Liver (tissue), 10 donors: ENCODE measurements at places on chromosomes 12 and 14. TPM values are rescaled to one million over a fixed set of nuclear protein-coding genes. Genes with fewer than 3 reads are reported as not detected.

- DNase-seq, result no peak
Measured at GRCh38 chr12:51174501-51174900, 1.6 kb upstream of the TFCP2 start.

Gene NT5DC3
- total RNA-seq, result 9.0 TPM

DNA sequence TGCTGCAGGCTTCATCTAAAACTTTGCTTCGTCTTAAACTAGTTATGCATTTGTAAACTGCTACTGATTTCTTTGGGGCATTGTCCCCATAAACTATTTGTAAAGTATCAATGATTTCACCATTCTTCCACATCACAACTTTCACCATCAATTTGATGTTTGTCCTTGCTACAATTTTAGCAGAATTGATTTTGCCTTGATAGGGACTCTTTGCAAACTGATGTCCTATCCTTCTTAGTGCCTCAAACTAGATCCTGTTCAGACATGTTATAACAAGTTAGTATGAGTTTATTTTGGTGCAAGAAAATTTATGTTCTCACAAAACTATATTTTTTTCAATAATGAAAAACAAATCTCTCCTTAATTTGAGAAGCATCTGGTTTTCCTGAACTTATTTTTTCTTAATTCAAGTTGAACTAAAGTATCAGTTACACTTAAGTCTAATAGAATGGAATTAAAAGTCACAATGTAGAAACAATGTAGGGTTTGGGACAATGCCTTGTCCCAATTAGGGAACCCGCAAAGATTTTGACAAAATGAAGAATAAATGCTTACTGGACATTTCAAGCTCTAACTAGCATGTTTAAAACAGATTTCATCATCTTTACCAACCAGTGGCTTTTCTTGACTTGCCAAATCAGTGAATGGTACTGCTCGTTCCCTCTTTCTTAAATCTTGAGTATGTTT is 10.1 kb upstream of the ARID4A start:
- DNase-seq, result no peak

Gene SMCO2
- not detected for total RNA-seq

GRCh38 chr14:25351269-25351668 is 301.3 kb upstream of the STXBP6 start:
- DNase-seq, result no peak

DNA sequence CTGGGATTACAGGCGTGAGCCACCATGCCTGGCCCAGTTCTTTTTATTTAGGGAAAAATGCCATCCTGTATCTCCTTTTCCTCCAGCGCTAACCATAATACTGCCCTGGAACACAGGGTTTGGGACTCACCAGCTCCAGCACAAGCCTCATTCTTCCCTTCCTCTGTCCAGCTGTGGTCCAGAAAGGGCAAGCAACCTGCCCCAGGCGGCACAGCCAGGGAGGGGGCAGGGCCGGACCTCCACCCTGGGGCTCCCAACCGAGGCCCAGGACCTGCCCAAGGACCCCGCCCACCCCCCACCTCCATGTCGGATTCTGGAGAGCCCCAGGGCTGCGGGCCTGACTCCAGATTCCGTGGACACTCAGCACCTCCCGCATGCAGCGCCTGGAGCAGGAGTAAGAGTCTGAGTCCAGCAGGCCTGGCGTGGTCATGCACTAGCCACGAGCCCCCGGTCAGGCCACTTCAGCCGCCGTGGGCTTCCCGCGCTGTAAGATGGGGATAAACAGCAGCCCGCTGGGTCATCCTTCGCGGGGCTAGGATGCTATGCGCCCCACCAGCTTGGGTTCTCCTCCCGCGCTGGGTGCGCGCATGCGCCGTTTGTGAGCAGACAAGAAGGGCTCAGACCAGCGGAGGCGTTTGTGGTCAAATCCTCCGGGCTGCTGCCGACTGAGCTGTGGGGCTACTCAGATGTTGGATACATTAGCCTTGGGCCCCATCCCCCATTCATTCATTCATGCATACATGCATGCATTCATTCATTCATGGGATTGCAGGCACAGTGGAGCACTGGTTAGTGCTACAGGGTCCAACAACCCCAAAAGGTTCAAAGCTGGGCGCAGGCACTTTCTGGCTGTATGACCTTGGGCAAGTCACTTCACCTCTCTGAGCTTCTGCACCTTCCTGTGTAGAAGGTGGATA is 16.3 kb downstream of the TMEM119 start:
- DNase-seq, result no peak

DNA sequence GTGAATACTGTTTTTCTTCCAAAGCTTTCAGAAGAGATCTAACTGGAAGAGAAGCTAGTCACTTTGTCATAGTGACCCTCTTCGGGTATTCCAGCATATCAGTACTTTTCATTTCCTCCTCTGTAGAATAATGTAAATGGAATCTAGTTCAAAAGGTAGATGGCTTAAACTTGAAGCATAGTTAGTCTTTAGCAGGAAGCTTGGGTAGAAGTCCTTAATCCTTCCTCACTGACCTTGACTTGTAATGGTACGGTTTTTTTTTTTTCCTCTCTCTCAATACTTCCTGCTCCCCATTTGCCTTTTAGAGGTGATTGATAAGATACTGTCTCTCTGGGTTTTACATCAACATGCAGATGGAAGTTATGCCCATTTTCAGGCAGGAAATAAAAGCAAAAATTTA is 1.7 kb downstream of the FBXO34 start:
- no peak for DNase-seq

Gene AJUBA
- 15.9 TPM for total RNA-seq

Gene ATP6V1D
- 35.8 TPM for total RNA-seq

DNA sequence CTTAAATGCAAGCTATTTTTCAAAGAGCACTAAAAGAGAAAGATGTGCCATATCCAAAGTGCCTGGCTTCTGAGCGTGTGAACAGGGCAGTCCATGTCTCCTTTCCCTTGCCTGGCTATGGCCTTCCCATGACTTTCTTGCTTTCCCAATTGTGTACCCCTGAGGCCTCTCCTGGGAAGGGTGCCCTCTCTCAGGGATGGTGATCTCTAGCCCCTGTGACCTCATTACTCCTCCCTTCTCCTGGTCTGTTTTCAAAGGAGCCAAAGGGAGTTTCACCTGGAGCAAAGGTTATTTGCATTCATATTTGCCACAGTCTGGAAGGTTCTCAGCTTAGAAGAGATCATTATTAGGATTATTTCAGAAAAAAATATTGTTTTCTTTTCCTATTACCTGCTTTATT is 429.4 kb upstream of the TMTC1 start:
- DNase-seq, result no peak

DNA sequence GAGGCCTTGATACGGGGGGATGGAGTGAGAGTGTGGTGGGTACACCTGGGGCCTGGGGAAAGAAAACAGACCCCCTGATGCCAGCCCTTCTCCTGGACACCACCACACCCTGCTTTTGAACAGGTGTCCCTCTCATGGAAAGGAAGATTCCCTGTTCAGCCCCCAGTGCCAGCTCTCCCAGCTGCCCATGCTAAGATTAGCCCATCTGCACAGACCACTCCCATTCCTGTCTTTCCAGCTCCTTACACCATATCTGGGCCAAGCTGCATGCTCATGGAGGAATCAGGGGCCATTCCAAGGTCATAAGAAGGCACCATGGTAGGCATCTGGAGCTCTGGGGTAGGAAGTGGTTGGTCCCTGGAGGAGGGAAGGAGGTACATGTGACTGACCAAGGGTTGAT is 9.6 kb downstream of the NAB2 start:
- no peak for DNase-seq

GRCh38 chr14:75697918-75698317 is 36.9 kb downstream of the TTLL5 start:
- DNase-seq, result no peak

- DNase-seq, result no peak
Measured at GRCh38 chr14:30874999-30875787, 834 bp downstream of the COCH start.

GRCh38 chr14:90600619-90601018 is 203.8 kb downstream of the CALM1 start:
- no peak for DNase-seq

DNA sequence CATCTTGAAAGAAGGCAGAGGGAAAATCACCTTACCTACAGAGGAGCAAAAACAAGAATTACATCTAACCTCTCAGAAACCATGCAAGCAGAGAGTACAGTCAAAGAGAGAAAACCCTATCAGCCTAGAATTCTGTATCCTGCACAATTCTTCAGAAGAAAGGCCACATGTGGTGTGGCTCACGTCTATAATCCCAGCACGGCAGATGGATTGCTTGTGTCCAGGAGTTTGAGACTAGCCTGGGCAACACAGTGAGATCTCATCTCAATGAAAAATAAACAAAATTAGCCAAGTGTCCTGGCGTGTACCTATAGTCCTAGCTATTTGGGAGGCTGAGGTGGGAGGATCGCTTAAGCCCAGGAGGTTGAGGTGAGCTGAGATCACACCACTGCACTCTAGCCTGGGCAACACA is 48.2 kb downstream of the ATF7 start:
- DNase-seq, result no peak

Gene BIN2
- 6.0 TPM for total RNA-seq

DNA sequence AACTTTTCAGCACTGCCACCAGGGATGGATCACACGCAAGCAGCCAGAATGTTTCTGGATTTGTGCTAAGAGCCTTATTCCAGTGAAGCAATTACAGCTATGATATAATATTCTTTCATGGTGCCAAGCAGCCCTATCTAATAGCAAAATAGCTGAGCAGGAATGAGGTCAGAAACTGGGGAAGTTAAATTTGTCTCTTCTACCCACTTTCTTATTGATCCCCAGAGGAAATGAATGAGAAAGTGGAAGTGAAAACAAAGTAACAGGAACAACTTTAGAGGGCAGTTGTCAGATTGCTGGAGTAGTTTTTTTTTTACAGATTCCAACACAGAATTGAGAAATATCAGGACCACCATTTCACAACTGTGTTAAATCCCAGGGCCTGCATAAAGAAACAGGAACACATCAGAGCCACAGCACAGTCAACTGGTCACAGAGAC is 44.8 kb downstream of the GCH1 start:
- no peak for DNase-seq

DNA sequence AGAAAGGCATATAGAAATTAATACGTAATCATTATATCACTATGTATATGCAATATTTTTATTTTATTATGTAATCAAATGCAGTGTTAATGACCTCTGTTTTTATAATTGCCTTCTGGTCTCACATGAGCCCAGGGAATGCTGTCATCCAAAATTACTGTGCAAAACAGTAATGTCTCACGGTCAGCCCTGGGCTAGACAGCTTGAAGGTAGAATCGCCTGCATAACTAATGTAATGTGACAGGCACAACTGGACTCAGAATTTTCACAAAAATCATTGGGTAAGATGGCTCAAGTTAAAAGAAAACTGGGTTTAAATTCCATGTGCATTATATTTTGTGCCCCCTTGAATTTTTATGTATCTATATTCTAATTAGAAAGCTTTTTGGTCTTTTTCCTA is 293.3 kb downstream of the PPFIA2 start:
- DNase-seq, result no peak

- no peak for DNase-seq
Measured at GRCh38 chr12:42448841-42449240, 122.9 kb downstream of the PPHLN1 start.

DNA sequence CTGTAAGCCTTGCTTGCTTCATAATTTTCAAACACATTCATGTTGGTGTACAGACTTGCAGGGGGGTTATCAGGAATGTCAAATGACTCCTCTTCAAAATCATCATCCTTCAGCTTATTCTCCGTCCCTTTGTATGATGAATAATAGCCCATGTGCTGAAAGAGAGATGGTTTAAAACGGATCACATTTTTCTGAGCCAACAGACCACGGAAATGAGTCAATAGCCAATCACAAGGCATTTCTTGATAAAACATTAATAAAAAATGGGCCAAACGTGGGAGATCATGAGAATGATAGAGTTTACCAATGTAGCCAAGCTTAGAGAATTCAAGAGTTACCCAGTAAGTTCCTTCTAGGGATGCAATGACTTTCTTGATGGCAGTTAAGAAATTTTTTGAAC is 105.5 kb downstream of the NTS start:
- DNase-seq, result no peak
